ENCODE measurements at places on chromosomes 3 and 15.
A peak's percentile ranks its signal among the peaks of the same experiment; 100 is the strongest.

DNA sequence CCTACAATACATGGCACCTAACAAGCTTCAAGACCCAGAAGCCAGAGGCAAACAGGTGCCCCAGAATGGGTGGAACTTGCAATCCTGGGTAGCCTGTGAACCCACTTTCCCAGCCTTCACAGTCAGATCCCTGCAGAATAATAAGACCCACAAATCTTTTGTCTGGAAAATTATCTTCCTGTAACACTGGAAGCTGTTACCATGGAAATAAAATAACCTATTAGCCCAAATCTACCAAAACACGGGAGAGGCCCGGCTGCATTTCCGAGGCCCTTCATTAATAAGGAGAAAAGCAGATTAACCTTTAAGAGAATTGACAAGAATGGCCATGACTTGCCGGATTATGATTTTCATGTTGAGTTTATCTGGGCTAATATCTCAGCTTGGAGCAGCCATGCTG is 256.1 kb upstream of the PROK2 start:
- no peak for DNase-seq

GRCh38 chr3:67362686-67363085 is 291.7 kb downstream of the SUCLG2 start:
- peak; percentile 30 for DNase-seq

- no peak for DNase-seq
These were observed 47.1 kb downstream of the FLNB start for GRCh38 chr3:58055314-58055713.

GRCh38 chr3:110314512-110315114 is 757.0 kb upstream of the NECTIN3 start:
- DNase-seq: peak; percentile 30

Measured in keratinocyte (primary cell).